ENCODE measurements at places on chromosomes 1 and 21.
A peak's percentile ranks its signal among the peaks of the same experiment; 100 is the strongest.

GRCh38 chr1:55718758-55719671 lies 503.9 kb upstream of the USP24 start:
- DNase-seq: no peak

DNA sequence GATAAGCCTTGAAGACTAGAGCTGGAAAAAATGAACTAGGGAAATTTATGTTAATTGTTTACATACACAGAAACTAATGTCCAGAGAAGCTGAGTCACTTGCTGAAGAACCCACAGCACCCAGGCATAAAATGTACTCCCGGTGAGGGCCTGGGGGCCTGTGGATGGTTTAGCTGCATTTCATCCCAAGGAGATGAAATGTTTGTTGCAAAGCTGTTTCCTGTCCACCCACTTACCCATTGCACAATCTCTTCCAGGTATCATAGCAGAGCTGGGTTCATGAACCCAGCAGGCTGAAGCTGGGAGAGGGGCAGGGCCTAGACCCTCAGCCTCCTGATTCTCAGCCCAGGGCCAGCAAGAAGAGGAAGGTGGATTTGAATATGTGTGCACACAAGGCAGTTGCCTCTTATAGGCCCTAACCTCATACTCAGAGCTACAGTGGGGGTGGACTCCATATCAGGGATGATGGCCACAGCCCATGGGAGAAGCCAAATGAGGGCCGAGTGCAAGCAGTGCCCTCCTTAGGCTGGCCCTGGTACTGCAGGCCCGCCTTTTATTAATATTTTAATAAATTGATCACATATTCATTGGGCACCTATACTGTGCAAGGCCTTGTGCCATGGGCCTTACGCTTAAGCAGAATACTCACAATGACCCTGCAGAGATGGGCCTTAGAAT lies 110.8 kb downstream of the LACTBL1 start:
- DNase-seq: no peak

GRCh38 chr1:243494741-243495431 lies 239.0 kb downstream of the SDCCAG8 start:
- no peak for DNase-seq

- DNase-seq: no peak
Measured at GRCh38 chr1:6234502-6235295, 1.1 kb downstream of the ICMT start.

- DNase-seq: no peak
Measured at GRCh38 chr1:209618756-209619420, 33.3 kb downstream of the LAMB3 start.

DNA sequence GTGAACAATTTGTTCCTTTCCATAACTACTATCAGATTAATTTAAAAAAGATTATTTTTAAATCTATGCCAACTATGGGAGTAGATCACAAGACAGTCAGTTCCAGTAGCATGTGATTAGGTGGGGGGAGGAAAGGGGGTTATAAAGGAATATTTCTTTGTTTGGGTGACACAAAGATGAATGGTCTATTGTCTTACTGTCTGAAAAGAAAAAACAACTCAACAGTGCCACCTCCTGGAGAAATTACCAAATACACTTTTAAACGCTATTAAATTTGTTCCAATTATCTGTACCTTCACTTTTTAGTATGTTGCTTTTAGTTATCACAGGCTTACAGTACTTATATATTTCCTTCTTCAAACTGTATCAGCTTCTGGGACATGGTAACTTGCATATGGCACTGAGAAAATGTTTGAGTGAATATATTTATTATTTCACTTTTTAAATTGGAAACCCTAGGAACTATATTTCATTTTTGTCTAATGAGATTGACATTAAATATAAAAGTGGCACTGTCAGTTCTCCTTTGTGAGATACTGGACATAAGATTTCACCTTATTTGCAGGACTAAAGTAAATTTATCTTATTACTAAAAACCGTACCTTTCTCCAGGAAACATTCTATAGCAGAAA lies 1.7 kb upstream of the SORT1 start:
- DNase-seq: peak; percentile 76

- DNase-seq: no peak
Measured at GRCh38 chr1:77370583-77371306, 88.9 kb downstream of the AK5 start.

DNA sequence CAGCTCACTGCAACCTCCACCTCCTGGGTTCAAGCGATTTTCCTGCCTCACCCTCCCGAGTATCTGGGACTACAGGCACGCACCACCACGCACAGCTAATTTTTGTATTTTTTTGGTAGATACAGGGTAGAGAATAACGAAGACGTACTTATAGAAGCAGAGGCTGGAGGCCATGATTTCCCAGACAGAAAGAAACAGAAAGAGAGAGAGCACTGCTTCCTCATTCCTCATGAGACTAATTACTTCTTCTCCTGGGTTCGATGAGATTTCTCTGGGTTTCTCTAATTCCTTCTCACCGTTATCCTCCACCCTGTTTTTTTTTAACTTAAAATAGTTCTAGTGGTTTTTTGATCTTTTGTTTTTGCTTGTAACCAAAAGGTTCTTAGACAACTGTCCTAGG lies 23.4 kb upstream of the PTP4A2 start:
- DNase-seq: no peak
